ENCODE measurements at places on chromosomes 6 and 20.

DNA sequence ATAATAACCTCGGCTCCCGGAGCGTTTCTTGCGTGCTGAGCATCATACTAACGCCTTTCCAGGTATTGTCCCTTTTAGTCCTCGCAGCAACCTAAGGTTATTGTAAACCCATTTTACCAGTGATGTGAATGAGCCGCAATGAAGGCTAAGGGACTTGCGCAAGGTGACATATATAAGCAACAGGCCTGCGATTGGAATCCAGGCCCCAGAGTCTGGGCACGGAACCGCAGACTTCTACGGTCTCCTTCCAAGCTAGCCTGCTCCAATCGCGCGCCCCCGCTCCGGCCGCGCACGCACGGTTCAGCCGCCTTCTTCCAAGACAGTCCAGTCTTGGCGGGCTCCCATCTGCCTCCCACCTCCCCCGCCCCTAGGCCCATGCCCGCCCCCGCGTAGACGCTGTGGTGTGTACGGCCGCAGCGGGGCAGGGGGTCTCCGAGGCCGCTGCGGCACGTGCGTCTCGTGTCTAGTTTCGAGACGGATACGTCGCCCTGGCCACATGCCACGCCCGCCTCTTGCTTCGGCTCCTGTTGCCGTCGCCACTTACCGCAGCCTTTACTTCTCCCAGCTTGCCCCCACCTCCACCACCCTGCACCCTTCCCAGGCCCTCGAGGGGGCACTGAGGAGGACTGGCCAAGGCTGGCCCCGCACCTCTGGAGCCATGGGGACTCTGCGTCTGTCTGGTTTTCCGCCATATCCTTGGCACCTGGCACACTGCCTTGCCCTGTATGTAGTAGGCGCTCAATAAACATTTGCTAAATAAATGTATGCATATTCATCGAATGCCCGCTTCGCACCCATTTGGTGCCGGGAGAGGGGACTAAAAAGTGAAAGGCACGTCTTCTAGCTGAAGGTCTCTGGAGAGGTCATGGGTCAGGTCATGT, 855 bp upstream of the GFOD1 start:
- peak; percentile 21 for DNase-seq

DNA sequence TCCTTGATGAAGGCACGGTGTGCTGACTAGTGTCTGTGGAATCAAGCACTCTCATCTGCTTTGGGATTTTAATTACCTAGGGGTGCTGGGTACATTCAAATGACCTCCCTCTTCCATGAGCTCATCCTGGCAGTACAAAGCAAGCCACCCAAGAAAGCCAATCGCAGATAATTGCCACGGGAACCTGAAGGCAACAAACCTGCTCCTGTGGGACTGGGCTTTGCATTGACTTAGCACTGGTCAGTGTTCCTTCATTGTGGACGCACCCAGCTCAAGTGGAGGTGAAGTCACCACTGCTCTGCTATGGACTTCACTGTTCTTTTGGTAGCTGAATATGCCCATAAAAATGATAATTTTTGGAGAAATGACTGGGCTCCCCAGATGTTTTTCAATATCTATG, 261.6 kb upstream of the FERMT1 start:
- no peak for DNase-seq

DNA sequence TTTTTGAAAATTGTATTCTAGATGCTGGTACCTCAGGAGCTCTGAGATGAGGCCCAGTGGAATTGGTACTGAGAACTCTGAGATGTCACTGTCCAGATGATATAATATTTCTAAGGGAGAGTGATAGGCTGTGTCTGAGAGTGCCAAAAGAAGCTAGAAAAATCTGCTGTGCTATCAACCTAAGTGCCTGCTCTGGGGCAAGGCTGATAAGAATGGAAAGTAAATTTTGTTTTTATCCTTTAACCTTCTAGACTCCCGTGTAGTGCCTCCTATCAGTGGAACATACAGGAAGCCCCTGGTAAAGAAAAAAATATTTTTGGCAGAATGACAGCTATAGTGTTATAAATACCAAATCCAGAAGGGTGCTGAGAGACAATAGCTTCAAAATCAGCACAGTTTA, 348.2 kb downstream of the TFAP2B start:
- no peak for DNase-seq

DNA sequence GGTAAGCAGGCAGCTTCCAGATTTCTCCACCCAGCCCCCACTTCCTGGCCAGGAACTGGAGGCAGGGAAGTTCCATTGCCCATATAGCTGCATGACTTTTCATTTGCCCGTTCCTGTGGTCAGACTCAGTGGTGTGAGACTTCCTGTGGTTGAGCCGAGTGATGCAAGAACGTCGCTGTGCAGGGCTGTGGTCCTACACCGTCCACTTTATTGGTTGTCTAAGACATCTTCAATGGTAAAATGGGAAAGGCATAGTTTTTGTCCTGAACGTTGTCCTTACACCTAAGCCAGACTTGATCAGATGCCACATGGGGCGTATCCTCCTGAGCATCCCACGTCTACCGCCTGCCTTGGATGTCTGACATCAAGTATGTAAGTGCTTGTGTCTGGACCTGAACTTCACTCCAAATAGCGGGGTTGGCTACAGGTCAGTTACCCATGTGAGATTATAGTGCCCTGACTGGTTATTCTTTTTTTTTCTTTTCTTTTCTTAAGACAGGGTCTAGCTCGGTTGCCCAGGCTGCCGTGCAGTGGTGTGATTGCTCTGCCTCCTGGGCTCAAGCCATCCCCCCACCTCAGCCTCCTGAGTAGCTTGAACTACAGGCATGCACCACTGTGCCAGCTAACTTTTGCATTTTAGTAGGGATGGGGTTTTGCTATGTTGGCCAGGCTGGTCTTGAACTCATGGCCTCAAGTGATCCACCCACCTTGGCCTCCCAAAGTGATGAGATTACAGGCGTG, 25.9 kb upstream of the GTSF1L start:
- peak; percentile 19 for DNase-seq
